COR-L47 (cell line): ENCODE measurements at places on chromosomes 1 and 21.

DNA sequence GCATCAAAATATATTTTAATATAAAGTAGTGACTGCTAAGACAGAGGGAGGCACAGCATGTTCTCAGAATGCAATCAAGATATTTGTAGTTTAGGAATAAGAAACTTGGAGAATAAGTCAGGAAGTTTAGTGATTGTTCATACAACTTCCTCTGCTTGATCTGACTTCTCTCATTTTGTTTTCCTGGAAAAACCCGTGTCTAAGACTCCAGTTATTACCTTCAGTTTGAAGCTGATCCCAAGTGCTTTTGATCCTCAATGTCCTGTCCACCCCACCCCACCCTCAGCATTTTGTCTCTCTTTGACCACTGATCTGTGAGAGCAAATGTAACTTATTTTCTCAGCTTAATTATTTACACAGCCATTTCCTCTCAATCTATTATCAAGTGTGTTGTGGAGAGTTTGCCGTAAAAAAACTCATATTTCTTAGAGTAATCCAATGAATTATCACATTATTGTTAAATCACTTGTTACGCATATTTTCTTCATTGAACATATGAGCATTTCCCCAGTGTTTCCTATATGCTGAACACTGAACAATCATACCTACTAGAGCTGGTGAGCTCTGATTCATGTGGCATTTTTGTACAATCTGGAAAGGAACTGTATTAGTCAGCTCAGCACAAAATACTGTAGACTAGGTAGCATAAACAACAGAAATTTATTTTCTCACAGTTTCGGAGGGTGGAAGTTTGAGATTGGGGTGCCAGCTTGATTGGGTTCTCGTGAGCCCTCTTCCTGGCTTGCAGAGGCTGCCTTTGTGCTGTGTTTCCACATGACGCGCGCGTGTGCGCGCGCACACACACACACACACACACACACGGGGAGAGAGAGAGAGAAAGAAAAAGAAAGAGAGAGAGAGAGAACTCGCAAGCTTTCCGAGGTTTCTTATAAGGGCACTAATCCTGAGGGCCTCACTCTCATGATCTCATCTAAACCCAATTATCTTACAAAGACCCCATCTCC, 65.5 kb upstream of the DPYD start:
- no peak for DNase-seq

- DNase-seq, result peak; percentile 68
These were observed 119.7 kb downstream of the ZNF326 start for GRCh38 chr1:90114521-90115141.

DNA sequence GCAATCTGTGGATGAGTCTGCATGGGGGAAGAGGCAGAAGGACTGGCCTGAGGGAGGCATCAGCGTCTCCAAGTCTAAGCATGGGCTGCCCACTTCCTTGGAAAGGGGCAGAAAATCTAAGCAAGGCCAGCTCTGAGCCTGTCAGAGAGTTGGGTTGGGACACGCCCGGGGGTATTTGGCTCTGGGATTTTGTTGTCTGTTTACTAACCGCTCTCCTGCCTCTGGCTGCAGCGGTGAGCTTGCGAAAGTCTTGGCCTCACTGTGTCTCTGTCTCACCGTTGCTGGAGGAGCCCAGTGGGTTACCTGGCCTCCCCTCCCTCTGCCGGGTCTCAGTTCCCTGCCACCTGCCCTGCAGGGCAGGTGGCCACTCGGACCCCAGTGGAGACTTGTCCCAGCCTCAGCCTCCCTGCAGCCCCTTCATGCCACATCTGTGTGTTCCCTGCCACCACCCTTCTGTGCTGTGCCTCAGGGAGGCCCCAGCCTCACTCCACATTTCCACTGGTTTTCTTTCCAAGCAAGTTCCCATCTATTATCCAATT, 33.7 kb downstream of the EDN2 start:
- DNase-seq, result no peak

DNA sequence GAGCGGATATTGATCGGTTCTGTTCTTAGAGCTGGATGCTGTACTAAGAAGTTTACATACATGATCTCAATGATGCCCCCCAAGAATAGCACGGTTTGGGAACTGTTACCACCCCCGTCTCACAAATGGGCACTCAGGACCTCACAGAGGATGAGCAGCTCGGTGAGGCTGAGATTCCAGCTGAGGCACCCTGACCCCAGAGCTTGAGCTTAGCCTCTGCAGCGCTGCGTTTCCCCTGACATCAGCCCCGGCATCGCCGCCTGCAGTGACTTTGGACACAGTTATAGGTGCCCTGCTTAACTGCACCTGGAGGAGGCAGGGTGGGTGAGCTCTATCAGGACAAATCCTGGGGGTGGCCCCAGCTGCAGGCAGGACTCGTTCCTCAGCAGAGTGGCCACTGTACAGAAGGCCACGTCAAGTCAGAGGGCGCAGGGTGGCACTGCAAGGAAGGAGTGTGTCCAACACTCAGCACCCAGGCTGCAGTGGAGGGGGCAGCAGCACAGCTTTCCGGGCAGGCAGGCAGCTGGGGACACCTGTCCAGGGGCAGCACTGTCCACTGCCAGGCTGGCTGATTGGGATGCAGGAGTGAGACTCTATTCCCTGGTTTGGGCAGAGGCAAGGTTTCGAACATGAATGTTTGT, 65.8 kb upstream of the ABCG1 start:
- DNase-seq, result no peak

DNA sequence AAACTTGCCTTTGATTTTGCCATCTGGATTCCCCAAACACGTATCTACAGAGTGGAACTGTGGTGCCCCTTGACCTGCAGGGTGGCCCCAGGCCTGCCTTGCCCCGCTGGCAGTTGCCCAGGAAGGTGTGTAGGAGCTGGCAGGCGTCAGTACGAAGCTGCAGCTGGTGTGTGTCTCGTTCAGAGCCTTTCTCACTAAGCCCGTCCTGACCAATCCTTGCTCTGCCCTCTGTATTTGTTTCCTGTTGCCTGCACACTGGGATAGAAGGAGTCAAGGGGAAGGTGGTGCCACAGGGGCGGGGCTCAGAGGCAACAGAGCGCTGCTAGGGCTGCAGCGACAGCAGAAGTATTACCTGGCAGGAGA, 5.2 kb upstream of the VSIG8 start:
- DNase-seq, result peak; percentile 83

DNA sequence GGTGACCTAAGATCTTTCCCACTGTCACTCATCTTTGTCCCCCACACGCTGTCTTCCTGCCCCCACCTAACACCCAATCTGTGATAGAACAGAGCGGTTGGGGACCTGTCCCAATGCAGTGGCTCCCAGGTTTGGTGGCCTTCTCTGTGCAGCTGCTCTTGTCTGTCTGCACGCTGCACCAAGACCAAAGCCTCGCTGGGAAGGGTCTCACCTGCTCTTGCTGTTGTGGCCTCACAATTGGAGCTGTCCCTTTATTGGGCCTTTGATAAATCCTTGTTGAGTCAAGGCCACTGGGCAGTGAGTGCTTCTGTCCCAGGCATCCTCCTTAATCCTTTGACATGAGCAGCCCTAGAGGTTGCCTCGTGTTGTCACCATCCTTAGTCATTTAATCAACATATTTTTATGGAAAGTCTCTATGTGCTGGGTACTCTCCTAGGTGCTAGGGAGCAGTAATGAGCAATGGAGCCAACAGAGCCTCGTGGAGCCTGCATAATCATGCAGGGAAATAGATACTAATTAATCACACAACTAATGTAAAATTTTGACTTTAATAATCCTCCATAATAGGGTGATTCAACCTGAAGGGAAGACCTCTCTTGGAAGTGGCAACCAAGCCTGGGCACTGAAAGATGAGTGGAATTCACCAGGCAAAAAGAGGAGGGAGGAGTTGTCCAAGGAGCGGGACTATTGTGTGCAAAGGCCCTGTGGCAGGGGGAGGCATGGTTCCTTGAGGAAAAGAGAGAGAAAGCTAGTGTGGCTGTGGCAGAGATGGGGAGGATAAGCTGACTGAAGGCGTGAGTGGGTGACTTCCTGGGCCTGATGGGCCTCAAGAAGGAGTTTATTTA, 57.6 kb downstream of the MAN1C1 start:
- no peak for DNase-seq

- no peak for DNase-seq
These were observed 477.9 kb downstream of the LMO4 start for GRCh38 chr1:87806379-87807094.

GRCh38 chr1:241773991-241774390, 74.0 kb upstream of the EXO1 start:
- no peak for DNase-seq

- no peak for DNase-seq
These were observed 553 bp downstream of the TTF2 start for GRCh38 chr1:117060441-117061317.

DNA sequence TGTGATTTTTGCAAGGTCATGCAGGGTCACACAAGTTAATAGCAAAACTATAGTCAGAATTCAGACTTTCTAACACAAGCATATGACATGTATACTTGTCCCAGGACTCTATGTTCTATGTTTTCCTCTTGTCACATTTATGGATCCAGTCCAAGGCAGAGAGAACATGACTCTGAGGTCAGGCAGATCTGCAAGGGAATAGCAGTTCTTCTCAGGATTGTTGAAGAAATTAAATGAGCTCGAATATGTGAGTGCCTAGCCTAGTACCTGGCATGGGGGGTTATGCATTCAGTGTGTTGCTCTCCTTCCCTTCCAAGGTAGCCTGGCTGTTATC, 9.5 kb upstream of the RPTN start:
- DNase-seq, result no peak

DNA sequence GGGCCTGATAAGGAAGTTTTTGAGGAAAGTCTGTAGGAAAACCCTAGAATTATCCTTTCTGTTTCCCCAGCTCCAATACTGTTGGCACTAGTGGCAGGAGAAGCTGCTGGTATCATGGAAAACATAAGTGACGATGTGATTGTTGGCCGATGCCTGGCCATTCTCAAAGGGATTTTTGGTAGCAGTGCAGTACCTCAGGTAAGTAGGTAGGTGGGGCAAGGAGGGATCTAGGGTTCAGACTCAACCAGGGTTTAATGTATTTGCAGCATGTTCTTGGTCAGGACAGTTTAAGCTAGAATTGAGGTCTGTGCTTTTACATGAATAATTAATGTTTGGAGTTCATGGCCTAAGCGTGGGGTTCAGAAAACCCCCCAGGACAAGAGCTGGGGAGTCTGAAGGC, 62.1 kb downstream of the KDM1A start:
- no peak for DNase-seq

- no peak for DNase-seq
These were observed 76.0 kb downstream of the RPS6KC1 start for GRCh38 chr1:213127074-213127473.

DNA sequence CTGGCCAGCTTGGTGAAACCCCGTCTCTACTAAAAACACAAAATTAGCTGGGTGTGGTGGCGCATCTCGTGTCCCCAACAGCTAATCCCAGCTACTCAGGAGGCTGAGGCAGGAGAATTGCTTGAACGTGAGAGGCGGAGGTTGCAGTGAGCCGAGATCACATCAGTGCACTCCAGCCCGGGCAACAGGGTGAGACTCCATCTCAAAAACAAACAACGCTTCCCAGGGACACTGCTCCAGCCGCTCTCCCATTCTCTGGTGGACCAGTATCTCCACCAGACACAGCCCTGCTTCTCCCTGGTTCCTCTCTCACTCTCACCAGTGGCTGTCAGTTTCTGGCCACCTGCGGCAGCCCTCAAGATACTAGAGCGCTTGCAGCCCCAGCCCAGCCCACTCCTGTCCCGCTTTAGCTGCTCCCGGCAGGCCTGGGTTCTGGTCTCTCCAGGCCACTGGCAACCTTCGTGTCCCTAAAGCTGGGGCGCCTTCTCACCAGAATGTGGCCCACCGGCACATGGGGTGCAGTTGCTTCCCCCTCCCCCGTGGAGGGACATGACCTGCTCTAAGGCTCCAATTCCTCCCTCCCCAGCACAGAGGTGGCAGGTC, 20.9 kb upstream of the LRRC47 start:
- no peak for DNase-seq

GRCh38 chr1:168170564-168171508, 7.9 kb upstream of the TIPRL start:
- no peak for DNase-seq

DNA sequence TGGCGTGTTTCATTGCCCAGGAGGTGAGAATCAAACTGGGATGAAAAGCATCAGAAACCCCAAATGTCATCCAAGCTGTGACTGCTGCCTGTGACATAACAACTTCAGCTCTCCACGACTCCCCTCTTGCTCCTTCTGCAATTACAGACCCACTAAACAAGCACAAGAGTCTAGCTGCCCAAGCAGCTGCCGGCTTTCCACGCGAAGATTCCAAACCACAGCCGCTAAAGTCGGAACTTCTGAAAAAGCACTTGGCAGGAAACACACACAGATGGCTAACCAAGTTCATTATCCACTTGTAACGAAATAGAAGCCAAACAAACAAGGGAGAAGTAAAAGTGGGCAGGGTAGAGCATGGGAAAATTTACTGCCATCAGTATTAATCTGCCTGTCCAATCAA, 198.1 kb downstream of the SLC35F3 start:
- DNase-seq, result no peak

DNA sequence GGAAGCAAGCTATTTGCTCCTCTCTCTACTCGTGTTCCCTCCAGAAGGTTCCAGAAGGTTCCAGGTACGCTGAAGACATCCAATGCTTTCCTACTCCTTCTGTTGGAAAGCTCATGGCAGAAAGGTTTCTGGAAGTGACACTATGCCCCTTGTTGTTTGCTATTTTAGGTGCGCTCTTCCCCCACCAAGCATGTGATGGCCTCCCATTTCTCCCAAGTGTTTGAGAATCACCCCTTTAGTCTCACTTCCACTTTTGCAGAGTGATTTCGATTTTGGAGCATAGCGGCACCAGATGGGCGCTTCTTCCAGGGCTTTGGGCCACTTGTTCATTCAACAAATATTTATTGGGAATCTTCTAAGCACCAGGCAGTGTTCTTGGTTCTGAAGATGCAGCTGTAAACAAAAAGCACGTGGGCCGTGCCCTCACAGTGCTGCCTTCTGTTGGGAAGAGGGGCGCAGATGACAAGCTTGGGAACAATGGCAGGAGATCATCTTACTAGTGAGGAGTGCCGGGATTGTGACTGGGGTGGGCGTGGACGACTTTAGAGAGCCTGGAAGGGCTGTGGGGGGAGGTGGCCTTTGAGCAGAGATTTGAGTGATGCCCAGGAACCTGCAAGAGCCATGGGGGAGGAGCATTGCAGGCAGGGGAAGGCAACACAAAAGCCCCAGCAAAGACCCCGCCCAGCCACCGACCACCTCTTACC, 43.0 kb upstream of the TARDBP start:
- DNase-seq, result peak; percentile 24

GRCh38 chr1:39109644-39110043, 83.5 kb downstream of the NDUFS5 start:
- no peak for DNase-seq
